SK-MEL-5 (cell line): ENCODE measurements at places on chromosomes 12 and 14. TPM values are rescaled to one million over a fixed set of nuclear protein-coding genes. Genes with fewer than 3 reads are reported as not detected.

Gene ANKRD33
- not detected in 2 replicates for total RNA-seq

Gene KRT75
- not detected in 2 replicates for total RNA-seq

Gene DCN
- 30.7 and 40.0 TPM in 2 replicates for total RNA-seq

- DNase-seq: no peak
Observed at GRCh38 chr14:59301354-59301753, 112.9 kb downstream of the DAAM1 start.

DNA sequence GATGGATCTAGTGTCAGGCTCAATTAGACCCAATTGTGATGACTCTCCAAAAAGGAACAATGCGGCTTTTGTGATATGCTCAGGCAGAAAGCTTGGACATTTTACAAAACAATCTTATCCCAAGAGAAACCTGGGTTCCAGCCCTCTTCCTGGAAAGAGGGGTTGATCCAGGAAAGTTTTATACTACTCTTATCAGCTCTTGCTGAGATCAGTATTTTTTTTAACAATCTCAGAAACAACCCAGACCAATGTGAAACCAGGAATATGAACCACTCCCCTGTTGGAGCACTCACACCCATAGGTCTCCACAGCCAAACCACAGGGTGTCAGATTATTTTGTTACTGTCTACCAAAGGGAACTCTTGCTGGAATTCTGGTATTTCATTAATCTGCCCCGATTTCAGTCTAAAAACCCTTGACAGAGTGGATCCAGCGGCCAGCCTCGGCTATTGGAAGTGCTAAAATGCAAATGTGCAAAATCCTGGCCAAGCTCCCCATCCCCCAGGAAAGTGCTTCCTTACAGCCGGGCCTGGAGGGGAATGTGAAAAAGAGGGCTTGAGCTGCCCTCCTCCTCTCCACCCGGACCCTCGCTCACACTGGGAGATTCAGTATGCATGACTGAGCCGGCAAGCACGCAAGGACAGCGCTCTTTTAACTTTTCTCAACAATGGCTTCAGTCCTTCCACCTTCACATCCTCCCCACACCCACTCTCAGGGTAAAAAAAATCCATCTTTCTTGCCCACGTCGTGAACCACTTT is 4.0 kb downstream of the FBXL14 start:
- no peak for DNase-seq

DNA sequence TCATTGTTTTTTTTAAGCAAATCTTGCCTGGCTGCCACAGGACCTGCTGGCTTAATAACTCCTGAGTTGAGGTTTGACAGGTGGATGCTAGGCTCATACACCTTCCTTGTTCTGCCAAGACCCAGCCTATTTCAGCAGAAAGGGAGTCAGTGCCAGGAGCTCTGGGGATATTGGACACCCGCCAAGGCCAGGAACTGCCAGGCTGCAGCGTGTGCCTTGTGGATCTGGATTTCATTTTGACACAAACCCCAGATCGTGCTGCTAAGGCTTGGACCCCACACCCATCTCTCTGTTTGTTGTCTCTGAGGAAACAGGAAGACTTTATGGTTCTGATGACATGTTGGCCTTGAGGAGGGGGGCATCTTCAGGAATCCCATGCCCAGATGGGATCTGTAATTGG is 44.4 kb upstream of the PRIMA1 start:
- DNase-seq: no peak

GRCh38 chr14:56118611-56119181 is 485 bp downstream of the PELI2 start:
- no peak for DNase-seq
